T1000 (cell line): ENCODE measurements at places on chromosomes 6 and 20.

GRCh38 chr6:7391151-7391550, 1.5 kb downstream of the RIOK1 start:
- DNase-seq, result no peak

- DNase-seq, result no peak
These were observed 117.9 kb downstream of the GRM4 start for GRCh38 chr6:34027939-34028441.

GRCh38 chr6:135087803-135088202, 33.2 kb upstream of the HBS1L start:
- no peak for DNase-seq

DNA sequence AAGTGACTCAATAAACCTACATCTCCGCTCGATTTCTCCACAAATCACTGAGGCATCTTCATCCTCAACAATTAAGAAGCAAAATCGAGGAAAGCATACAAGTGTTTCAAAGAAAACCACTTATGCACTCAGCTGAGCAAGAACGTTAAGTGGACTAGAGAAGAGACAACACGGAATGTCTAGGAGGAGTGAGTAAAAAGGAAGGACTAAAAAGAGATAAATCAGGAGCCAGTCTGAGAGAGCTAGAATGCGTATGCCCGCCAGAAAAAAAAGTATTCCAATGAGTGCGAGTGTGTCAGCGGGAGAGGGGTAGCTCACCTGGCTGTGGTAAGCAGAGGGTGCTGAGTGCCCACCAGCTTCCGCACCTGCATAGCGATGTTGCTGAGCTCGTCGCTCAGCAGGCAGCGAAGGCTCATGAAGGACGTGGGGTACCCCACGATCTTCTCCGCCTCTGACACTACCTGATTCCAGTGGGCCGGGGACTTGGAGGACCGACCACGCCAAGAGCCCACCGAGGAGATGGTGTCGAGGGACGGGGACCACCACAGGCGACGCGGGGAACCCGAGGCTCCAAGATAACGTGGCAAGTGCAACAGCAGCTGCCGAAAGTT, 587 bp downstream of the PDSS2 start:
- no peak for DNase-seq

GRCh38 chr6:18263418-18264218, 712 bp downstream of the DEK start:
- DNase-seq, result no peak

- DNase-seq, result no peak
These were observed 174.9 kb upstream of the GGTLC1 start for GRCh38 chr20:24163506-24163905.

DNA sequence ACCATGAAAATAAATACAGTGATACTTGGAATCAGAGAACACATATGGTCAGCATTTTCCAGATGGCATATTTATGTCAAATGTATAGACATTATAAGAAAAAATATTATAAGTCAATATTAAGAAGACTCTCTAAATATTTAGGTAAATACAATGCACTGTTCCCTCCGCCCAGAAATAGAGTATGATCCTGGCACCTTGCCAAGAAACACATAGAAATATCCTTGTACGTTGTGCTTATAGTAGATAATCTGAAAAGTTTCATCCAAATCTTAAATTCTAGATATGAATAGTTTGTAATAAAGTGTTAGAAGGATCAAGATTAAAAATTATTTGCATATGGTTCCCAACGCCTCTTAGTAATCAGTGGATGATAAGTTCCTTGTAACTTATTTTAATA, 645.8 kb upstream of the GJE1 start:
- no peak for DNase-seq

DNA sequence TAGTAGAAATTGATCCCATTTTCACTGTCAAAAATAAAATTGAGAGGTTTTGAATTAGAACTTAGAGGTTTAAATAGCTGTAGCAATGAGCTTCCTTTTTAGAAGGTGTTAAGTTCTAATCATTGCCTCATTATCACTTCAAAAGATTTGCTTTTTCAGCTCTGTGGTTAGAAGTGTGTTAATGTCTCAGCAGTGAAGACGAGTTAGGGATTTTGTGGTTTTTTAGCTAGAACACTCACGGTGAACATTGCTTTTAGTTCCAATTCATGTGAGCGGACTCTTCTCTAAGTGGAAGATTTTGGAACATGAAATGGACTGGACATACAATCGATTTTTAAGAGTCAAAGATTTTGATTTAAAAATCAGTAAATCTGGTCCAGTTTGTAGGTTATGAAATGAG, 12.7 kb upstream of the IFNGR1 start:
- no peak for DNase-seq

DNA sequence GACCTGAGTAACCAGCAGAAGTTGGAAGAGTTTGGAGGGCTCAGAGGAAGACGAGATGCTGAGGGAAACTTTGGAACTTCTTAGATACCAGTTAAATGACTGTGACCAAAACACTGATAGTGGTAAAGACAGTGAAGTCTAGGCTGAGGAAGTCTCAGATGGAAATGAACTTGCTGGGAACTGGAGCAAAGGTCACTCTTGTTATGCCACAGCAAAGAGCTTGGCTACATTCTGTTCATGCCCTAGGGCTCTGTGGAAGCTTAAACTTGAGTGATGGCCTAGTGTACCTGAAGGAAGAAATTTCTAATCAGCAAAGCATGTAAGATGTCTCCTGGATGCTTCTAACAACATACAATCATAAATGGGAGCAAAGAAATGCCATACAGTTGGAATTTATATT, 24.7 kb downstream of the WDR27 start:
- no peak for DNase-seq

DNA sequence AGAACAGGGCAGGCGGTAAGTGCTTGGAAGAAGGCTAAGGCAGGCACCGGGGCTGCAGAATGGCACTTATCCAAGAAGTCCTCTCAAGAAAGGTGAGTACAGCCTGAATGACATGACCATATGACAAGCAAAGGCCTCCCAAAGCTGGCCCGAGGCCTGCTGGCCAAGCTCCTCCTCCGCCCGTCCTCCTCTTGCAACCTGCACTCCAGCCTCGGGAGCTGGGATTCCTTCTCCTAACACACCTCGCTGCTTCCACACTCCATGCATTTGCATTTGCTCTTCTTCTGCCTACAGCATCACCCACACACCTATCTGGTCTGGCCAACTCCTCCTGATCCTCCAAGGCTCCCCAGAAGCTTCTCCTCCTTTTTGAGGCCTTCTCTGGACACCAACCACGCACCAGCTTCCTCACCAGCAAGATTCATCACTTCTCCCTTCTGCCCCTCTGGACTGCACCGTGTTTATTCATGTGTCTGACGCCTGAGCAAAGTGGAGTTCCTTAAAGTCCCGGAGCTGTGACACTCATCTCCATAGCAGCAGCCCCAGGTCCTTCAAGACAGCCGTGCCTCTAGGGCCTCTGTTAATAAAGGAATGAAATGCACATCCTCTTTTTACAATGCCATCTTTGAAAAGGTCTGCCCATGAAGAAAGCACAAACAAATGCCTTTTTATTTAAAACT, 32.3 kb downstream of the CNKSR3 start:
- DNase-seq, result no peak

- DNase-seq, result no peak
These were observed 7.9 kb upstream of the CDK19 start for GRCh38 chr6:110823146-110823545.

DNA sequence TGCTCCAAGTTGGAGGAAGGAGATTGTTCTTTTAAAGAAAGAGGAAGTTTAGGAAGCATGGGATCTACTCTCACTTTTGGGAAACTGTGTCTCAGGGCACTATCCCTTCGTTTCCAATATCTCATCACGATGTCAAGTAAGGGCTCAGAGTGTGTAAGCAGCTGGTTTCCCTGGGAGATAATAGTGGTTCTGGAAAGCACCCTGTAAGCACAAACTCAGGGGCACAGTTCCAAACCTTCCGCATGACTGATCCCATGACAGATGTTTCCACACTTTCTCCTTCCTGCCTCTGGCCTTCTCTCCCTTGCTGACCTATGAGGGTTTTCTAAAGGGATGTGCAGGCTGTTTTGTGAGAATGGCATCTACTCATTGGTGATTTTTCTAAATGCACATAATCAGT, 33.9 kb downstream of the ADTRP start:
- DNase-seq, result no peak
